Esophagus squamous epithelium (tissue), 5 donors: ENCODE measurements at places on chromosomes 2 and 18. TPM values are rescaled to one million over a fixed set of nuclear protein-coding genes. Genes with fewer than 3 reads are reported as not detected.

- H3K27me3 ChIP-seq: no peaks in the 10 kb centered on the region
- no peak for DNase-seq
- no peak overlapping the region for H3K27ac ChIP-seq
Observed at GRCh38 chr18:38909972-38910371, 1344.4 kb upstream of the CELF4 start.

The GCG gene
- total RNA-seq: not detected

DNA sequence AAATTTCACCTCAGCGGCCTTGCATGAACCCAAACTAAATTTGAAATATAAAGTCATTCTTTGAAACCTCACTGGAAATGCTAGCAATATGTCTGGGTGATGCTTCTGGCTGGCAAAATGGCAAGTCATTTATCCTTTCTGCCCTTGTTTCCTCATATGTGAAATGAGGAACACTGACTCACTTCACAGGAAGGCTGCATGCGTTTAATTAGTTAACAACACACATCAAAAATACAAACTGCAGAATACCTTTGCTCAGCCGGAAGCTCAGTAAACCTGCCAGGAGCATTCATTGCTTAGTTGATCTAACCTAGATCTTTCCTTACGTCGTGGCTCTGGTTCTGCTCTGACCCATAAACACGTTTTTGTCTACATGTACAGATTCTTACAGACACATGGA is 214.2 kb upstream of the ACVR2A start:
- no peak overlapping the region for H3K4me3 ChIP-seq
- H3K27ac ChIP-seq: no peak overlapping the region
- peaks cover 6% of the 10 kb centered on the region for H3K4me1 ChIP-seq
- no peaks in the 10 kb centered on the region for H3K36me3 ChIP-seq
- DNase-seq: no peak

DNA sequence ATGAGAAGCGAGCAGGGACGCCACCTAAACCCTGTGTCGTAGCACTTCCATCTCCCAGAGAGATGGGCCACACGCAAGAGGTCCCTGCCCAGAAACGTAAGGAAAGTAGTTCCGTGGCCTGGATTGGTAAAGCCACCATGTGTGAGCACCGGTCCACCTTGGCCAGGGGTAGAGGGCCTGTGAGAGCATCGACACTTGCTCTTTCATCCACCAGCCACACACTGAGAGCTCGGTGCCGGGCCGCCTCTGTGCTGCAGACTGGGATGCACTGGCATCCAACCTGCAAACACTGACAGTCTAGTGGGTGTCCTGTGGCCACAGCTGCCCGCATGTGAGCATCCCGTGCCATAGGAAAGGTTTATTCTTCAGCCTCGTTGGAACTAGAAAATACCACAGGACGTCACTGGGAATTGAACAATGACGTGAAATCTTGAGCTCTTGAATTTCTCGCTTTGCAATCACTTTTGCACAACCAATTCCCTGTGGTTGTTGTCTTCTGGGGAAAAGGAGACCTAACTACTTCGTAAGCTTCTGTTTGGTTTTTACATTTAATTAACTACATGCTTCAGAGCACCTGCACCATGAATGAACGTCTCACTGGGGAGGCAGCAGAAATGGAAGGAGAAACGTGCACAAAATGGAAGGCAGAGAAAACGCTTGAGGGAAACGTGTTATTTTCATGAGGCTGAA is 212.0 kb upstream of the RAB6C start:
- H3K4me3 ChIP-seq: no peak overlapping the region
- no peak for DNase-seq
- no peaks in the 10 kb centered on the region for H3K4me1 ChIP-seq
- H3K27ac ChIP-seq: no peak overlapping the region
- H3K27me3 ChIP-seq: no peaks in the 10 kb centered on the region

DNA sequence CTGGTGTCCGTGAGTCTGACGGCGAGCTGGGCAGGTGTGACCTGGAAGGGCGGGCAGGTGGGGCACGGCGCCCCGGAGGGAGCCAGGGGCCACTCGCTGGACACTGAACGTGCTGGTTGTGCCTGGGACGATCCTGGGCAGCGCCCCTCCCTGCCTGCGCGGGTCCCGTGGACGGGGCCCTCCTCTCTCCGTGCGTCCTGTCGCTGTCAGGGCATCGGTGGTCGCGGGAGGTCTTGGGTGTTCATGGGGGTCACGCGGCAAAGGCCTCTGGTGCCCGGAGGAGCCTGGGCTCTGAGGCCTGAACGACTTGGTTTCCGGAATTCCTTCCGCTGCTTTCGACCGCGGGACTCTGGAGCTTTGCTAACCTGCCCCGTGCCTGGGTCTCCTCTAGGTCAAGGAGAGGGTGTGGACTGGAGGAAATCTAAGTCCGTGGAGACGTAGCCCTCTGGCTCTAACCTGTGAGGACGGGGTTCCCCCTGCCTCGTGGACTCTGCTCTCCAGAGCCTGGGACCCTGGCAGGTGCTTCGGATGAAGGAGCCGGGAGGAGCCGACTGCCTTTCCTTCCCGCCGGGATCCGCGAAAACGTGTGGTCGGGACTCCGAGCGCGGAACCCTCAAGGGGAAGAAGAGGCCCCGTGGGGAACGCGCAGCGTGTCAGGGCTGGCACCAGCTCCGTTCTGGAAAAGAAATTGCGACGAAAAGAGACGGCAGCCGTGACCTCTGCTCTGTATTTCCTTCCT is 14.7 kb downstream of the SOX11 start:
- no peak overlapping the region for H3K27ac ChIP-seq
- H3K36me3 ChIP-seq: no peaks in the 10 kb centered on the region
- no peak for DNase-seq
- H3K27me3 ChIP-seq: no peaks in the 10 kb centered on the region

DNA sequence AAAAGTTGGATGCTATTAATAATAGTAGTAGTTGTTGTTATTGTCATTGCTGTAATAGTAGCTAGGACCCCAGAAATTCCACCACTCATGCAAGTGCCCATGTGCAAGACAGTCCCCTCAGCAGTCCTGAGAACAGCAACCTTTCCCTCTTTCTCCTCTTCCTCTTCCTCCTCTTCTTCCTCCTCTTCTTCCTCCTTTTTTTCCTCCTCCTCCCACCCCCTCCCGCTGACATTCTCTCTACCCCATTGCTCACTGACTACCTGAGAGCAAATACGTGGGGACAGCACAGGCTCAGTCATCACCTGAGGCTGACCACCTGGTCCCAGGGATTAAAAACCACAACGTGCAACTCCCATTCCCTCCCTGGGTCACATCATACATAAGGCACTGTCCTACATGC is 41.8 kb downstream of the SMAD7 start:
- no peaks in the 10 kb centered on the region for H3K4me1 ChIP-seq
- no peaks in the 10 kb centered on the region for H3K36me3 ChIP-seq
- H3K4me3 ChIP-seq: no peak overlapping the region
- no peaks in the 10 kb centered on the region for H3K27me3 ChIP-seq
- no peak for DNase-seq

DNA sequence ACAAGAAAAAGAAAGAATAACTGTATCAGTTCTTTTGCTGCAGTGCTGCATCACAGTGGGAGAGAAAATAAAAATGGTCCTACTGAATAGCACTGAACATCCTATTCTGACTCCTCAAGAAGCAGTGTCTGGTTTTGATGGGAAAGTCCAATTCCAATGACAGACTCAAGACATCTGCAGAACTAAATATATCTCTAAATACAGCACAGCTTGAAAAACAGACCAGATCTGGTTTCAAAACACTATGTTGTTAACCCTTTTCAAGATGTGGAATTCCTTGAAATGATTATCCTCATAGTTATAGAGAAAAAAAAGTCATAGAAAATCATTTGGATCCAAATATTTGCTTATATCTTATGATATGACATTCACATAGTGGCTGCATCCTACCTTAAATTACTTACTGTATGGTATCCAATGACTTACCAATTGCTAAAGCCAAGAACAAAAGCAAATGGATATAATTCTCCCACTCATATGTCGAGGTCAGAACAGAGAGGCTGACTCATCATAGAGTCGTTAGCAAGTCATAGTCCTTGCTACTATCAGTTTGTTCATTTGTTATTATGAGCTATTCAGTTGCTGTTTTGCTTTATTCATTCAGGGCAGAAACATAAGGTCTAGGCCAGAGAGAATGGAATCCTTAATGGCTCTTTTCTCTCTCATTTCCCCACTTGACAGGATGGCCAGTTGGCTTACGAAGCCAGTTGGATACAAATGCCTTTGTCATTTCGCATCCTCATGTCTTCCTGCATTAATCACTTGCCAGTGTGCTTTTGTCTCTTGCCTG is 62.5 kb upstream of the ACVR2A start:
- no peaks in the 10 kb centered on the region for H3K27me3 ChIP-seq
- no peaks in the 10 kb centered on the region for H3K4me1 ChIP-seq
- DNase-seq: no peak
- no peak overlapping the region for H3K27ac ChIP-seq
- H3K36me3 ChIP-seq: no peaks in the 10 kb centered on the region

The BCL11A gene
- total RNA-seq: 46.2 TPM

- no peaks in the 10 kb centered on the region for H3K27me3 ChIP-seq
- H3K27ac ChIP-seq: peak within 1 kb of the TSS; percentile 96
- peaks cover 75% of the 10 kb centered on the region for H3K4me1 ChIP-seq
- DNase-seq: peak; percentile 62
Observed at GRCh38 chr18:12702221-12703095, at the start of the genes CEP76 and PSMG2. Gene CEP76 (minus strand): TSS chr18:12702723. CDS start chr18:12702548, 175 bp downstream. Gene PSMG2 (plus strand): TSS chr18:12703042. CDS start chr18:12703108, 66 bp downstream.

DNA sequence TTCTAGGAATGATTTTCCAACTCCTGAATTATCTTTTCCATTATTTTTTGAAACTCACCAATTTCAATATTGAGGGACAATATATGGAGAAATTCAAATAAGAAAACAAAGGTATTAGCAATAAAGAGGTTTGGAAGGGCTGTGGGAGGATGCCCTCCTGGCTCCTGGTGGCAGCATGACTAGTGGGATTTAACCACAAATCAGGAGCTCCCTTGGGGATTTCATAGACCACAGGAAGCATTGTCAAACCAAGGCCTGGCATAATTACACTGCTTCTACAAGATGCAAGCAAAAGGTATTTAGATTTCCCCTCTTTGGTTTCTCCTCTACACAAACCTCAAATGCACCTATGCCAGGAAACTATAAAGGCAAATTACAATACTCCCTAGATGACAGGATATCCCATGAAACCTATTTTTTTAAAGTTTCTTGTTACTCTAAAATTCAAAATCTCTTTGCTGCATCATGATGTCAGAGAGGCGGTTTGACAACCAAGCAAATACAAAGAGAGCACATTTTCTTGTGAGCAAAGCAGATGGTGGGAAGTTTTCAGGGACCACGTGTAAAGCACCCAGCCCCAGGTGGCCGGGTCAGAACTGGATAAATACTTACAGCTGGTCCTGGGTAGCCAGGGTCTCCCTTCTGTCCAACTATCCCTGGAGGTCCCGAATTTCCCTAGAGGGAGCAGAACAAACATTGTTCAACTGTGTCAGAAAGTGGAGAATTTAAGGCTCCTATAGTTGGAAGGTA is 67.9 kb downstream of the COL6A3 start:
- H3K36me3 ChIP-seq: peaks cover 39% of the 10 kb centered on the region
- no peaks in the 10 kb centered on the region for H3K27me3 ChIP-seq
- no peaks in the 10 kb centered on the region for H3K4me1 ChIP-seq
- H3K4me3 ChIP-seq: no peak overlapping the region
- no peak overlapping the region for H3K27ac ChIP-seq
- no peak for DNase-seq

The COBLL1 gene
- 88.9 TPM for total RNA-seq

The MEP1B gene
- not detected for total RNA-seq

GRCh38 chr2:206245265-206245672 is 29.2 kb upstream of the ZDBF2 start:
- no peak for DNase-seq
- H3K36me3 ChIP-seq: no peaks in the 10 kb centered on the region
- no peak overlapping the region for H3K4me3 ChIP-seq
- H3K27ac ChIP-seq: no peak overlapping the region
- peaks cover 33% of the 10 kb centered on the region for H3K27me3 ChIP-seq
- H3K4me1 ChIP-seq: no peaks in the 10 kb centered on the region

GRCh38 chr2:143125717-143126116 is 3.5 kb upstream of the ARHGAP15 start:
- no peaks in the 10 kb centered on the region for H3K4me1 ChIP-seq
- no peaks in the 10 kb centered on the region for H3K27me3 ChIP-seq
- H3K36me3 ChIP-seq: no peaks in the 10 kb centered on the region
- no peak overlapping the region for H3K4me3 ChIP-seq
- no peak for DNase-seq
- no peak overlapping the region for H3K27ac ChIP-seq

The PTGR3 gene
- total RNA-seq: 25.2 TPM

- H3K27me3 ChIP-seq: no peaks in the 10 kb centered on the region
- no peak overlapping the region for H3K27ac ChIP-seq
- H3K36me3 ChIP-seq: no peaks in the 10 kb centered on the region
- H3K4me1 ChIP-seq: no peaks in the 10 kb centered on the region
Observed at GRCh38 chr2:119306196-119306590, 60.4 kb downstream of the C2orf76 start.
